ENCODE measurements at places on chromosomes 5 and 9.
A peak's percentile ranks its signal among the peaks of the same experiment; 100 is the strongest.

DNA sequence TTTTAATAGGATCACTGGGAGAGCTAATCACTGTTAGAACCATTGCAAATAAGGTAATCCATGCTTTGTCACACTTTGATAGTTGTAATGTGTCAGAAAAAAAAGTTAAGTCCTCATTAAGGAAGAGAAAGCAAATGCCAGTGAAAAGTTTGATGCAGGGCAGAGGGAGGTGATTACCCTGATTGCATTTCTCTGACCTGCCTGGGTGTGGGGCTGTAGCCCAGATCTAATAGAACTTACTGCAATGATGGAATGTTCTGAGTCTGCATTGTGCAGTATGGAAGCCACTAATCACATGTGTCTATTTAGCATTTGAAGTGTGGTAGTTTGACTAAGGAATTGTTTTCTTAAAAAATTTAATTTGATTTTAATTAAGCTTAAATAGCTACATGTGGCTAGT, 202.7 kb downstream of the ATP10B start:
- DNase-seq: no peak

- peak; percentile 49 for DNase-seq
Measured at GRCh38 chr9:127786773-127787104, 905 bp downstream of the CDK9 start.

GRCh38 chr5:130773813-130774212, 391.2 kb downstream of the HINT1 start:
- DNase-seq: no peak

- no peak for DNase-seq
Measured at GRCh38 chr5:103605277-103605676, 42.7 kb upstream of the NUDT12 start.

GRCh38 chr9:79610791-79611614, 39.2 kb downstream of the TLE4 start:
- no peak for DNase-seq
